Lung (tissue), 17 donors: ENCODE measurements at places on chromosomes 11 and 22.
A peak's percentile ranks its signal among the peaks of the same experiment; 100 is the strongest.

GRCh38 chr11:86365546-86365945 is 9.1 kb upstream of the CCDC81 start:
- no peak for DNase-seq

GRCh38 chr11:122226810-122227379 is 110.9 kb upstream of the BLID start:
- DNase-seq = no peak

- DNase-seq = no peak
Observed at GRCh38 chr22:11042116-11042515, 4485.9 kb upstream of the OR11H1 start.

DNA sequence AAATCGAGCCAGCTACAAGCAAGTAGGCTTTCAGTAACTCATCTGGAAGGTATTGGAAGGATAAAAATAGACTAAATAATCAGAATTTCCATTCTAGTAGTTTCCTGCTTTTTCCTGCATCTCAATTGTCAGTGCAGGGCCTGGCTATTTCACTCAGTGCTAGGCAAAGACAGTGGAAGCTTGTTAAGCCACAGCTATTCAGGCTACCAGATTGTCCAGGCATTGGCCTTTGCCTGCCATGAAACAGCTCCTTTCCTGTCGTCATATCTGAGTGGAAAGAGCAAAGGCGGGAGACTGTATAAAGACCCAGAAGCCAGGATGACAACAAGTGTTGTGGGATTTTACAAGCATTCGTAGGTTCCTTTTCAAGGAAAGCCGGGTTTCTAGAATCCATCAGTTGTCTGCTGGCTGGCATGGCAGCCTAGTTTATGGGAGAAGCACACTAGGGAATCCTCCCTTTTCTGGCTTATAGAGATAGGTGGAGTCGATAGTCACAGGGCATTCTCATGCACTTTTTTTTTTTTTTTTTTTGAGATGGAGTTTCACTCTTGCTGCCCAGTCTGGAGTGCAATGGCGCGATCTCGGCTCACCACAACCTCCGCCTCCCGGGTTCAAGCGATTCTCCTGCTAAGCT is 2.0 kb upstream of the TNRC6B start:
- DNase-seq = no peak

GRCh38 chr11:78801161-78801884 is 226.7 kb upstream of the NARS2 start:
- DNase-seq = peak; percentile 91

- peak; percentile 85 for DNase-seq
Observed at GRCh38 chr11:57324154-57324885, 432 bp downstream of the TNKS1BP1 start.

GRCh38 chr22:50436015-50436830 is 38.6 kb downstream of the SBF1 start:
- DNase-seq = no peak

- DNase-seq = peak; percentile 52
Observed at GRCh38 chr22:38766076-38766777, 10.4 kb upstream of the SUN2 start.

- no peak for DNase-seq
Observed at GRCh38 chr11:73237471-73238290, 19.6 kb downstream of the P2RY2 start.

DNA sequence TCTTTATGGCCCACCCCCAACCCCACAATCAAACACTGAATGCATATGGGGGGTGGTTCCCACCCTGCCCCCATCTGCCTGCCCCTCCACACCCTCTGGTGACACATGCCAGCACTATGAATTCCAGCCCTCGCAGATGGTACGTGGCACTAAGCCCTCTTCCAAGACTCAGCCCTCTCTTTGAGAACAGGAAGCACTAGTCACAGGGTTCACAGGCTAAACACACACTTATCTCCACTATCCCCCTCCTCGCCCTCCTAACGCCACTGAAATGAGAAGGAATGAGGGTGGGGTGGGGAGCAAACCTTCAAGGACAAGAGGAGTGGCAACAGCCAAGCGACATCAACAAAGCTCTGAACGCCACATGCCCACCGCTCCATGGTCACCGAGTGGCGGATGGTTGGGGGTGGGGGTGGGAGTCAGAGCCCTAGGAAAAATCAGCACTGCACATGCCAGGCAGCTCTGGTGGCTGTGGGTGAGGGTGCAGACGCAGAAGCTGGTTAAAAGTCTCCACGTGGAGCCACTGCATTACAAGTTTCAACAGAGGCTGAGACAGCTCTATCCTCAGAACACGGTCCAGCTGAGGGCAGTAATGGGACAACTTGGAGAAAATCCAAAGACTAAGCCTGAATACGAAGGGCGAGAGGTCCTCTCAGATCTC is 33.6 kb downstream of the TMEM184B start:
- DNase-seq = peak; percentile 87

DNA sequence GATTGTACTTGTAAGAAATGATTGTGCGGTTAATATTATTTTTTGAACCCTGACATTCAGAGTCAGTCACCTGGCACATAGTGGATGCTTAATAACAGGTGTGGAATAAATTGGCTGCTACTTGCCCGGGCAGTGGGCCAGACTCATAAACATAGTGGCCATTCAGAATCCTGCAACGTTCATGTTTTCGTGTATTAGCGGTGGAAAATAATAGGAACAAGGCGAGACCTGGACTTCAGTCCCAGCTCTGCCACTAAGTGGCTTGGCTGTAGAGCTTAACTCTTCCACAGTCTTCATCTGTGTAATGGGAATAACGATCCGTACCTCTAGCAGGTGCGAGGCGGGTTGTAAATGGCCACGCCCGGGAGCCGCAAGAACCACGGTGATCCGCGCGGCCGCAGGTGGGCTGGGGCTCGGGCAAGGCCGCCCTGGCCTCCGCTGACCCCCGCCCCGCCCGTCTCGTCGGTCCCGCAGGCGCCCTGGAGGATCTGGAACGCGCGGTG is 761 bp upstream of the TMEM25 start:
- peak; percentile 18 for DNase-seq

DNA sequence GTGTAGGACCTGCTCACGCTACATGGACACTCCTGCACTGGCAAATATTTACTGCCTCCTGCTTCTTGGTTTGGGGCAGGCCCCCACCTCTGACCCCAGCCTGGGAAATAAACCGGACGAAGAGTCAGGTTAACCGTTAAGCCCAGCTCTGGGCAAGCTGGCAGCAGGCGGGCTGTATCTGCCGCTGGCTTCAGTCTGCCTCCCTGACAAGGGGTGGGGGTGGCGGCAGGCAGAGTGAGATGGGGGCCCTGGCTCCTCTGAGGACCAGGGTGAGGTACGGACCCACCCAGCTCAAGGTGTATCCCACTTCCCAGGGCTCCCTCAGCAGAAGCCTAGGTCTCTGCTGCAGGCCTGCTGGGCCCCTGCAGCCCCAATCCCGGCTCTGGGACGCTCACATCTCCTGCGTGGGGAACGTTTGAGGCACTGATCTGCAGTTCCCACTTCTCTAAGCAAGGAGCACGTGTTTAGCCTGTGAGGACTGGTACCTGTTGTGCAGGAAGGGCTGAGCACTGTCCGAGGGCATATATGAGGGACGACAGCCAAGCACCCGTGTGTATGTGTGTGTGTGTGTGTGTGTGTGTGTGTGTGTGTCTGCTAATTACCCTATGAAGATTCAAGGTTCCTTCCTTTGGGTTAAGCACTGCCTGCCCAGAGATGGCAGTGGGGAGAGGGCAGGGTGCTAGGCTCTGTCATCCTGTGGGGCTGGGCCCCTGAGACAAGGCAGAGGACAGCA is 1.1 kb upstream of the LRRC75B start:
- peak; percentile 5 for DNase-seq

- peak; percentile 79 for DNase-seq
Observed at GRCh38 chr11:26227301-26227746, 104.6 kb upstream of the ANO3 start.

- DNase-seq = no peak
Observed at GRCh38 chr11:116701297-116701801, 71.4 kb downstream of the BUD13 start.

- no peak for DNase-seq
Observed at GRCh38 chr22:11629661-11630385, 3898.2 kb upstream of the OR11H1 start.

DNA sequence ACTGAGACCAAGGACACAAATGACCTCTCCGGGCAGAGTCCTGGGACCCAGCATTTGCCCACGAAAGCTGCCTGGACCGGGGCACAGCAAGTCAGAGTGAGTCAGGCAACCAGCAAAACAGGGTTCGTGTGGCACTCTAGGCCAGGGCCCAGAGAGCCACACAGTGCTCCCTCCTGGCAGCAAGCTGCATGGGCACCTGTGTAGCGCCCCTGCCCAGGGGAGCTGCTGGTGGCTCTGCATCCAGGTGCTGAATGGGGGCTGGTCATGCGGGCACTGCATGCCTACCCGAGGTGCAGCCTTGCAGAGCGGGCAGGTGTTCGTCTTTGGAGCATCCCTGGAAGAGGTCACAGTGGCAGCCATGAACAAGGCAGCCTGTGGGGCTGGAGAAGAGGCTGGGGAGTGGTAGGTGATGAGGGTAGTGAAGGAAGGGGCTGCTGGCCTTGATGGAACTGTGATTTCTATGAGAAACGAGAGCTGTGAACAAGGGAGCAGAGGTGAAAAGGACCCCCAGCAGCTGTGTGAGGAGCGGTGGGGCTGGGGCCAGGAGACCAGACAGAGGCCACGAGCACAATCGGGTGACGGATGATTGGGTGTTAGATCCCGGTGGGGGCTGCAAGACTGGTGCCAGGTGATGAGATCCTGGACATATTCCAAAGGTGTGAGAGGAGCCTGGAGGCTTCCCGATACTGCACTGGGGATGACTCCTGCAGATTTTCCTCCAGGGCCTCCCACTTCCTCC is 63.3 kb downstream of the DGCR2 start:
- DNase-seq = no peak

DNA sequence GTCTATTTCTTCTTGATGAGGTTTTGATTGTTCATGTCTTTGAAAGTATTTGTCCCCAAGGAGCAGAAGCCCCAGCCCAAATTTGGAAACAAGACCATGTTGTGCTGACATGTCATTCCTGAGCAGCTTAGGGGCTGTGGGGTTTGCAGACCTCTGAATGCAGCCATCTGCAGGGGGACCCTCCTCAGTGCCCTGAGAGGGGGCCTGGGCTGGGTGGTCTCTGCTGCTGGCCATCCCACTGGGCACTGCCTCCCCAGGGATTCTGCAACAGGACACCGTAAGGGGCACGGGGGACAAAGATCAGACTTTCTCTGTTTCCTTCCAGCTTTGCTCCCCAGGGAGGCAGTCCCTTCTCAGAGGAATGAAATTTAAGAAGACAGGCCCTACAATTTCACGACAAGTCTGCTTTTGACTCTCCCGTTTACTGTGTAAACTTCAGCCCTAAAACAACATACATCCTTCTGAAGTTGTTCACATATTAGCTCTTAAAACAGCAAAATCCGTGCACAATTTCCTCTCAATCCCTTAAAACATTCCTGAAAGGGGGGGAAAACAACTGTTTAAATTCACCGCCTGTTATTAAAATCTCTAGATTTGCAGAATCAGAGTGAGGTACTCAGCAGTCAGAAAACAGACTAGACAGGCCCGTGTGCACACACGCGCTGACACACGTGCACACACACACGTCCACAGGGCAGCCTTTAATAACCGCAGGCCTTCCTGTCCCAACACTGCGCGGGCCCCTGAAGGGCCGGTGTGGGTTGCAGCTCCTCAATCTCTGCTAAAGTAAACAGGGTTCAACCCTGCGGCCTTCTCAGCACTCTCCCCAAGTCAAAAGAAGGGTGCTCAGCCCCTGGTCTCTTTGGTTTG is 109.8 kb downstream of the KCNQ1 start:
- DNase-seq = peak; percentile 57
